ENCODE measurements at places on chromosomes 13 and 19. TPM values are rescaled to one million over a fixed set of nuclear protein-coding genes. Genes with fewer than 3 reads are reported as not detected.

DNA sequence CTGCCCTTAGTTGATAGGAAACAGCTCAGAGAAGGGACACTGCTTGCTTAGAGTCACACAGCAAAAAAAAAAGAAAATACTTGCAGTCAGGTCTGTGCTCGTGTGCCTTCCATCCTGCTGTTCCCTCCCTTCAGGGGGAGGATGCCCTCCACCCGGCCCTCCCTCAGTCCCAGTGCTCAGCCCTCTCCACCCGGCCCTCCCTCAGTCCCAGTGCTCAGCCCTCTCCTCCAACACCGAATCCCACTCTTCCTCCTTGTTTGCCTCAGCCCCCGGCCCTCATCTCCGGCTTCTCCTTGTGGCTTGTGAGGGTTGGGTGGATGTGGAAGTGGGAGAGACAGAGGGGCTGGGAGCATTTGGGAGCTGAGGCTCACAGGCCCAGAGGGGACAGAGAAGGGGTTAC lies 5.8 kb downstream of the TFPT start:
- no peak for DNase-seq

GRCh38 chr13:62747629-62748028 lies 1332.0 kb upstream of the PCDH20 start:
- DNase-seq = no peak

- no peak for DNase-seq
Measured at GRCh38 chr13:99966064-99966805, 5.3 kb downstream of the ZIC5 start.

- no peak for DNase-seq
Measured at GRCh38 chr19:15831626-15832025, 16.2 kb upstream of the OR10H1 start.

DNA sequence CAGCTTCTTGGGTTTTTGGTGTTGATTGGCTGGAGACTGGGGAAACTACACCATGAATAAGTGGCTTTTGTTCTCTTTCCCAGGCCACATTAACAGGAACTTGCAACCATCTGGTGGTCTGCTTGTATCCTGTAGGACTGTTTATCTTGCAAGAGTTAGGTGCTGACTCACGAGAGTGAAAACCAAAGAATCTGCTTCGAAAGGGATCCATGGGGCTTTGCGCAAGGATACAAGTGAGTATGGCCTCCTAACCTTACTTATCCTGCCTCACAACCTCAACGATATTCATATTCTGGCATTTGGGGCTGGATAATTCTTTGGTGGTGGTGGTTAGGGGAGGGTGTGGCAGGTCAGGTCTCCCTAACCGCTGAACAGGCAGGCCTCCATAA lies 4.7 kb upstream of the SIGLECL1 start:
- DNase-seq = peak; percentile 16

GRCh38 chr13:96431044-96431581 lies 341.2 kb downstream of the HS6ST3 start:
- DNase-seq = peak; percentile 24

- peak; percentile 24 for DNase-seq
Measured at GRCh38 chr13:99140831-99141230, 59.8 kb upstream of the UBAC2 start.

- DNase-seq = no peak
Measured at GRCh38 chr13:40215311-40215710, 451.1 kb downstream of the FOXO1 start.

- no peak for DNase-seq
Measured at GRCh38 chr19:37953918-37954303, 46.9 kb downstream of the SIPA1L3 start.

- no peak for DNase-seq
Measured at GRCh38 chr13:112341976-112342735, 34.0 kb upstream of the SPACA7 start.

- no peak for DNase-seq
Measured at GRCh38 chr13:70623239-70623638, 515.0 kb upstream of the KLHL1 start.

- no peak for DNase-seq
Measured at GRCh38 chr13:72970956-72971355, 87.8 kb upstream of the KLF5 start.

- no peak for DNase-seq
Measured at GRCh38 chr13:113732176-113732960, 26.7 kb upstream of the TMEM255B start.

- DNase-seq = peak; percentile 30
Measured at GRCh38 chr19:50384685-50385535, 763 bp downstream of the POLD1 start.

DNA sequence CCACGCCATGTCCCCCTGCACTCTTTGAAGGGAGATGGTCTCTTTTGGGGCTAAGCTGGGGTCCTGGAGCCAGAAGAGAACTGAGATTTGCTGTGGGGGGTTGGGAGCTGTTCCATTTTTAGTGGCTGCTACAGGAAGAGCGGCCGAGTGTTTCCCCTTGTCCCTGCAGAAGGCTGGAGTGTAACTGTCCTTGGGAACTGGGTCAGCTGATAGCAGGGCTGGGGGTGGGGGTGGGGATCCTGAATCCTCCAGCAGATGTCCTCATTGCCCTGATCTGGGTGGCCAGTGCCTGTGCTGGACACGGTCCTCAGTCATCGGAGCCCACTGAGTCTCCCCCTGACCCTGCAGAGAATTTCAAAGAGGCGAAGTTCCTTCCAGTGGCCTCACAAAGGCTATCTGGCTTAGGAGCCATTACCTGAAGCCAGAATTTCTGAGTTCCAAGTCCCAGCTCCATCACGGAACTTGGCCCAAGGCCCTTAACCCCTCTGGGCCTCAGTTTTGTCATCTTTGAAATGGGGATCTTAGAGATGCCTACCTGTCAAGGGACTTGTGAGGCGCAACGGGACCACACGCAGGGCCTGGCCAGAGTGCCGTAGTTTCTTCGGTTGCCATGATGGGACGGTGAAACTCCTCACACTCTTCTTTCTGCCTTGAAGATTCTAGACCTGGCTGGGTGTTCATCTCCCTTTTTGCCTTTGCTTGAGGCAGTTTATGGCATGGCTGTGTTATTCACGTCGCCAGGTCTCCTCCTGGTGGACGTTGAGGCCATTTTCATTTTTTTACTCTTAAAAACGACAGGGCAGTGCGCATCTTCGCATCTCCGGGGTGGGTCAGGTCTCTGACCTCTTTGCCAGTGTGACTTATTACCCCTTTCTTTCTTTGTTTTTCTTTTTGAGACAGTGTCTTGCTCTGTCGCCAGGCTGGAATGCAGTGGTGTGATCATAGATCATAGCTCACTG lies 51.9 kb downstream of the DNM2 start:
- DNase-seq = peak; percentile 39

DNA sequence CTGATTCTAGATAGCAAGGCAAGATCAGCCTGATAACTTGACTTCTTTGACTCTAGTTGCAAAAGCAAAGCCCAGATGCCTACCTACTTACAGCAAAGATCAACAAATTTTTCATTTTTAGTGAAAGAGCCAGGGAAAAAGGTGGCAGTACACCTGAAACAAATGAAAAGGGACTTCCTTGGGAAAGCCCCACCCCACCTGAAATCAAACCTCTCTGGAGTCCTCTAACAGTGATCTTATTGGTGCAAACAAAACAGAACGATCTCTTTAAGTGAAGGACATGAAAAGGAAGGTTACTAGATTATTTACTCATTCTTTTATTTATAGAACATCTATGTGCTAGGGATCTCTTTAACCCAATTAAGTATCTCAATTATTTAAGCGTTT lies 507 bp upstream of the LCP1 start:
- no peak for DNase-seq

- DNase-seq = no peak
Measured at GRCh38 chr19:16164222-16164890, 9.0 kb downstream of the CIB3 start.

- no peak for DNase-seq
Measured at GRCh38 chr19:30513082-30513411, 140.9 kb downstream of the ZNF536 start.

- no peak for DNase-seq
Measured at GRCh38 chr13:25112695-25113255, 16.8 kb downstream of the PABPC3 start.

DNA sequence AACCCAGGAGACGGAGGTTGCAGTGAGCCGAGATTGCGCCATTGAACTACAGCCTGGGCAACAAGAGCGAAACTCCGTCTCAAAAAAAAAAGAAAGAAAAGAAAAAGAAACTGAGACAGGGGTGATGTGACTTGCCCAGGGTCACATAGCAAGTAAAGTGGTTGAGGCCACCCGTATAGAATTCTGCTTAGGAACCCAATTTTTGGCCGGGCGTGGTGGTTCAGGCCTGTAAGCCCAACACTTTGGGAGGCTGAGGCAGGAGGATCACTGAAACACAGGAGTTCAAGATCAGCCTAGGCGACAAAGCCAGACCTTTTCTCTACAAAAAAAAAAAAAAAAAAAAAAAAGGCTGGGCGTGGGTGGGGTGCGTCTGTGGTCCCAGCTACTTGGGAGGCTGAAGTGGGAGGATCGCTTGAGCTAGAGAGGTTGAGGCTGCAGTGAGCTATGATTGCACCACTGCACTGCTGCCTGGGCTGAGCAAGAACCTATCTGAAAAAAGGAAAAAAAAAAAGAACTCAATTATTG lies 1.3 kb downstream of the SNRPA start:
- no peak for DNase-seq

- DNase-seq = no peak
Measured at GRCh38 chr13:102913914-102914313, 68.1 kb downstream of the ERCC5 start.

DNA sequence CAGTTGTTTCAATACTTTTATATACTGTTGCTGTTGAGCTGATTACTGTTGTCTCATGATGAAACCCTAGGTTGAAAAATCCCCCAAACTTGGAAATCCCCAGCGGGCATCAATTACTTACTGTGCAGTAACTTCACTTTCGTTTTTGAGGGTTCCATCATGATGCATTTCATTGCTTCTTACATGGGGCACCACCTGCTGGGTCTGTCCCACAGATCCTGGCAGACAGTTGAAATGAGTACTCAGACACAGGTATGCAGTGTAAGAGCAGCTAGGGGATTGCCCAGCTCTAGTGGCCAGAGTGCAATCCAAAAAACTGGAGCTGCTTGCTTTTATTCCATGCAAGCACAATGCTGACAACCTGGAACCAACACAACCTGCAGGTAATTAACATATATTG lies 132.5 kb upstream of the ZNF91 start:
- peak; percentile 4 for DNase-seq

- no peak for DNase-seq
Measured at GRCh38 chr19:22603518-22604440, 30.3 kb upstream of the ZNF492 start.

- peak; percentile 50 for DNase-seq
Measured at GRCh38 chr19:45764945-45765701, 3.9 kb downstream of the SIX5 start.

DNA sequence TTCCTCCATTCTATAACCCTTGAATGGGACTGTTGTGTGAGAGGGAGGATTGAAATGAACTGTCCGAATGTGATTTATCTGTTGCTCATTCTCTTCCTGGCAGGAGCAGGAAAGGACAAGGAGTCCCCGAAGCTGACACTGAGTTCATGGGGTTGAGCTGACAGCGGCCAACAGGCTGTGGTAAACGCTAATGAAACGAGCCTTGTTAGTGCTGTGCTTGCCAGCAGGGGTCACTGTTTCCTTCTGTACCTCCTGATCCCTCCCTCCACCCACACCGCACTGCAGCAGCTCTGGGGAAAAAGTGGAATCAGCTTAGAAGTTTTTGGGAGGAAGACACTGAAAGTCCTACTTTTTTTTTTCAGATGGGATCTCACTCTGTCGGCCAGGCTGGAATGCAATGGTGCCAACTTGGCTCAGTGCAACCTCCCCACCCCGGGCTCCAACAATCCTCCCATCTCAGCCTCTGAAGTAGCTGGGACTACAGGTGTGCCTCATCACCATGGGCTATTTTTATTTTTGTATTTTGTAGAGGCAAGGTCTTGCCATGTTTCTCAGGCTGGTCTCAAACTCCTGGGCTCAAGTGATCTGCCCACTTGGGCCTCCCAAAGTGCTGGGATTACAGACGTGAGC lies 6.7 kb upstream of the ZNF761 start:
- DNase-seq = peak; percentile 94

DNA sequence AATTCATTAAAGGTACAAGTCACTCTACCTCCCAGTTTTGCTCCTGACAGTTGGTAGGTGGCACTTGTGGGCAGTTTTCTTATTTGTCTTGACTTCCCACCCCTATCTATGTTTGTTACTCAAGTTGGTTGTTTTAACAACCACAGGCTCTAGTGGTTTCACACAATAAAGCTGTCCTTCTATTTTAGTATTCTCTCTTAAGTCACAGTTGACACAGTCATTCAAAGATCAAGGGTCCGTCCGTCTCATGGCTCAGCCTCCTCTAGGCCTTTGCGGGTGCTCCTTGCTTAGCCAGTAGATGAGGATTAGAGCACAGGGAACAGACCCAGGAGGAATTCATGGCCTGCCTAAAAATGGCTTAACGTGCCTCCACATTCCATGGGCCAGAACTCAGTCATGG lies 573.7 kb downstream of the IRS2 start:
- no peak for DNase-seq

- no peak for DNase-seq
Measured at GRCh38 chr13:98301721-98302120, 124.7 kb upstream of the RNF113B start.

DNA sequence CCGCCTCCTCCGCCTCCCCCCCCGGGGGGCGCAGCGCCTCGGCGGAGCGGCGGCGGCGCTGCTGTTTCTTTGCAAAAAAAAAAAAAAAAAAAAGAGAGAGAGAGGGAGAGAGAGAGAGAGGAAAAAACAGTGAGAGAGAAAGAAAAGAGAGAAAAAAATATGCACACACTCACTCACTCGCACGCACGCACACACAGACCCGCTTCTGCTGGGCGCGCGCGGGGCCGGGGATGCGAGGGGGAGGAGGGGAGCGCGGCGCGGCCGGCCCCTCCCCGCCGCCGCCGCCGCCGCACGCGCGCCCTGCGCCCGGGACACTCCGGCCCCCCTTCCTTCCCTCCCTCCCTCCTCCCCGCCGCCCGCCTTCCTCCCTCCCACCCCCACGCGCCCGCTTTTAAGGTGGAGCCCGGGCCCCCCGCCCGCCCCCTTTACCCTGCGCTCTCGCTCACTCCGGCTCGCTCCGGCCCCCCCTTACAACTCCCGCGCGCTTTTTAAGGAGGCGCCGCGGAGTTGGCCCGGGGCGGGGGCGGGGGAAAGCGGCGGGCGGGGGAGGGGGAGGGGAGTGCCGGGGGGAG lies at the start of gene SAMD1:
Gene SAMD1 (minus strand): TSS at position 243 of the 572 bp plus-strand sequence.
- DNase-seq = peak; percentile 92

FPR3 gene
- not detected for total RNA-seq

SHC2 gene
- 4.6 TPM for total RNA-seq

CBY2 gene
- total RNA-seq = not detected

ZMYM5 gene
- 11.2 TPM for total RNA-seq

BAX gene
- total RNA-seq = 184 TPM

FARP1 gene
- 82.5 TPM for total RNA-seq

PTH2 gene
- total RNA-seq = not detected

SHANK1 gene
- 3.3 TPM for total RNA-seq

KHSRP gene
- total RNA-seq = 359 TPM

GPR32 gene
- not detected for total RNA-seq

TJP3 gene
- 23.9 TPM for total RNA-seq

SERTAD1 gene
- total RNA-seq = 5.1 TPM

VN1R4 gene
- not detected for total RNA-seq

MCEMP1 gene
- total RNA-seq = not detected

NKPD1 gene
- total RNA-seq = 1.3 TPM

SLC15A1 gene
- 2.4 TPM for total RNA-seq
